IMR-90 (cell line): ENCODE measurements at places on chromosomes 3 and 15. TPM values are rescaled to one million over a fixed set of nuclear protein-coding genes. Genes with fewer than 3 reads are reported as not detected.

Gene PRSS50
- total RNA-seq = not detected in 2 replicates

GRCh38 chr3:47380026-47380600 lies 708 bp upstream of the PTPN23 start:
- DNase-seq = no peak

Gene EIF4G1
- 225 TPM in 2 replicates for total RNA-seq

DNA sequence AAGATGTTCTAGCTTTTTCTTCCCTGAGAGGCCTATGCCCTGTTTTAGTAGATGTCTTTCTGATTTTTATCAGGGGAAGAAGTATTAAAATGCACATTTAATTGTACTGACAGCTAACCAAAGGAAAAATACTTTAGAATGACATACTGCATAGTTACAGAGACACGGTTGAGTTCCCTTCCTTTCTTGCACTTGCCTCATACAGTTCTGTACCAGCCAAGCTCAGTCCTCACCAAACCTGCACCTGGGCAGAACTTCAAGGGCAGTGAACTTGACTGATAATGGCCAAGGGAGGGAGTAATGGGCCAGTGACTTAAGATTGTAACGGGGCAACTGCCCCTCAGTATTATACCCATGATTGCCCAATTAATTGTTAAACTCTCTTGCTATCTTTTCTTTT lies 34.1 kb upstream of the RASGRP1 start:
- DNase-seq = no peak

GRCh38 chr15:39888809-39889208 lies 31.3 kb downstream of the GPR176 start:
- DNase-seq = no peak

DNA sequence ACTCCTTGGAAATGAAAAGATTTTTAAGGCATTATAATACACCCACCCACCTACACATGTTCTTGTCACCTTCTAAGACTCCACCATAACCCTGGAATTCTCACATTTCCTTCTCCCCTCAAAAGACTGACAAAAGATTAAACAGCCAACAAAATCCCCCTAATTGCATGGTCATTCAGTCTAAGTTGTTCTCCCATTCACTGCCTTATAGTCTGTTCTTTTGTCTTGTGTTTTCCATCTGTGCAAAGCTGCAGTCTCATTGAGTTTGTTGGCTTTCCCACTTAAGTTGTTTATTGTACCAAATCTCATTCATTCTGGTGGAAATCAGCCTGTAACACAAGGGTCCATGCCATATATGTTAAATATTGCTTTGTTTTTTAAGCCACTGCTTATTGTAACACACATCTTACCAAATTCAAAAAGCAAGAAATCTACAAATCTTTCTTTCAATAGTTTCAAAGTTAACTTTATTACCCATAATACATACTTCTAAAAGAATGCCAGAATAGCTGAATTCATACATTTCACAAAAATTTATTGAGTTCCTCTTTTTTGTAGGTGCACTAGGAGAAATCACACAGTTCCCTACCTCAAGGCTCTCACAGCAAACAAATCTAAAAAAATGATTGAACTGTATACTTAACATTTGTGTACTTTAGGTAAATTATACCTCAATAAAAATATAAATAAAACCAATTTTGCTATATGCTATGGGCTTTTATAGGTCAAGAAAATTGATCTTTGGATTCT lies 2.4 kb upstream of the RCN2 start:
- DNase-seq = no peak

DNA sequence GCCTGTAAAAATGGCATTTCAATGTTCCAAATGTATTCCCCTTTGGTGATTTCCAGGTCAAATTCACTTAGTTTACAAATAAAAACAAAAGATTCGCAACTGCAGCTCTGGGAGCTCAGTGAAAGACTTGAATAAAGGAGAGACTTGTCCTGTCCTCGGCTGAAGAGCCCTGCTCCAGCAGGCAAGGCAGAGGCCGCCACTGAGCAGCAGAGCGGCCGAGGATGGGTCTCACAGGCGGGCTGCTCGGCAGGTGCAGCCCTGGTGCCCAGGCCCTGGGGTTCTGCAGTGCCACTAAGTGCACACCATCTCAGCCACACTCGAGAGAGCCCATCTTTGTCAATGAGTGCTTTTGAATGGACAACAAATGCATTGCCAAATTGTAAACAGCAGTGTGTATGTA lies 856.2 kb downstream of the AGBL1 start:
- DNase-seq = no peak

GRCh38 chr15:31377030-31377429 lies 50.4 kb downstream of the KLF13 start:
- DNase-seq = no peak
